Pericardium fibroblast (primary cell): ENCODE measurements at places on chromosomes 3 and 15. TPM values are rescaled to one million over a fixed set of nuclear protein-coding genes. Genes with fewer than 3 reads are reported as not detected.

ARRDC4 gene
- total RNA-seq = 15.9 and 30.5 TPM in 2 replicates

CCDC54 gene
- not detected in 2 replicates for total RNA-seq

GATA2 gene
- 1.5 and 4.4 TPM in 2 replicates for total RNA-seq

ANKUB1 gene
- total RNA-seq = not detected in 2 replicates

POLQ gene
- 0.09 and 0.23 TPM in 2 replicates for total RNA-seq

B3GNT5 gene
- 5.8 and 6.8 TPM in 2 replicates for total RNA-seq

GOLGA8T gene
- total RNA-seq = 0.12 TPM in 1 of 2 replicates, not detected in the other

CPN2 gene
- not detected in 2 replicates for total RNA-seq

MYD88 gene
- total RNA-seq = 24.8 and 27.8 TPM in 2 replicates

SLC6A1 gene
- not detected in 2 replicates for total RNA-seq

RETNLB gene
- not detected in 2 replicates for total RNA-seq

MINAR1 gene
- 0.70 and 0.94 TPM in 2 replicates for total RNA-seq

CHRD gene
- 1.5 and 5.1 TPM in 2 replicates for total RNA-seq
